Fibroblast of skin of right biceps (primary cell): ENCODE measurements at places on chromosomes 6 and 20.
A peak's percentile ranks its signal among the peaks of the same experiment; 100 is the strongest.

- no peak for DNase-seq
These were observed 3.9 kb upstream of the SDCBP2 start for GRCh38 chr20:1332749-1333300.

GRCh38 chr6:1862411-1862810 lies 252.7 kb downstream of the FOXC1 start:
- DNase-seq: no peak

DNA sequence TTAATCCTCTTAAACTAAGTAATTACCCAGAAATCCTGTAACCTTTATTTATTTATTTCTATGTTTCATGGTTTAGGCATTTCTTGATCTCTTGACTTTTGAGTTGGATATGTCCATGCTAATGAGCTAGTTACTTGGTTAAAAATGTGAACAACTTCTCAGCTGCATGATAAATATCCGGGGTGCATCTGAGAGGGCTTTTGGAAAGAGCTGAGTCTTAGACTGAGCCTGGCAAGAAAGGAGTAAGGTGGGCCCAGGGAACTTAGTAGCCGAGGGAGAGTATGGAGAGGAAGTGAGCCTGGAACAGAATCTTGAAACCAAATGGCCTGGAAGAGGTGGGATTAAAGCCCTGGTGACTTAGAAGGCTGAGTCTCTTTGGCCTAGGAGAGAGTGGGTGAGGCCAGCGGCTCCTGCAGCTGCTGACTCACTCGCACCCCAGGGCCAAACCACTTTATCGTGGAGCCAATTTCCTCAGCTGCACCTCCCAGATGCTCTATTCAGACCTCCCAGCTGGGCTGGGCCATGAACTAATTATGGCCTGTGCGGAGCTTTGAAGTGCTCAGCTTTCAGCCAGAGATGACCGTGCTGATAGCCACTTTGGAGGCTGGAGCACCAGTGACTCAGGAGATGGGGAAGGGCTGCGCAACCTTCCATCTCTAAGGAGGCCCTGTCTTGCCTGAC lies 19.1 kb downstream of the TGM3 start:
- peak; percentile 89 for DNase-seq

DNA sequence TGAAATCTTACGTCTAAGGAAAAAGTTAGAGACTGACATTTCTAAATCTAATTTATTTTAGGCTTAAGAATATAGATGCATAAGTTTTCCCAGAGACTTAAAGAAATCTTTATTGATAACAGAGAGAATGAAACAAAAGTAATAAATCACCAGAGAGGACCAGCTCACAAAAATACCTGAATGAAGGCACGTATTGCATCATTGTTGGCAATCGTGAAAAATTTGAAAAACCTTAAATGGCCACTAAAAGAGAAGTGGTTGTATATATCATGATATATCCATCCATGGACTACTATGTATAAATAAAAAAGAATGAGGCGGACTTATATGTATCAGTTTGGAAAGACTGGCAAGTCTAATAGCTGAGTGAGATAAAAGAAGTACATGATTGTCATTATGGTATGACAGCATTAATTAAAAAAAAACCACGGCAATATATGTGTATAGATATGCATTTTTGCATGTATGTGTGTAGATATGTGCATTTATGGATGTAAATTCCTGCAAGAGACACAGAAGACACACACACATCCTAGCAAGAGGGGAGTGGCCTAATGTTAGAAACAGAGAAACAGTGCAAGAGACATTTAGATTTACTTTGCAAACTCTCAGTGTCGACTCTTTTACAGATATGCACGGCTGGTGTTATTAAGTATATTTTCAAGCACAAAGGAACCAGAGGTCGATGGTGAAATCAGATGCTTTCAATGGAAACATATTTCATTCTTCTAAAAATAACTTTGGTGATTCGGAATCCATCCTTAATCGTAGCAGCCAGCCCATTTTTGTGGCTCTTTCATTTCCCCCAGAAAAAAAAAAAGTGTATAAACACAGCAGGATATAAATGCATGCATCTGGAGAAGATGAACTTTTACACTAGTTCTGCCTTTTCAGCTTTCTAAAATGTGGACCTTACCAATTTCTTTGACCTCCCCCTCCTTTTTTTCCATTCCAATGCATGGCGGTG lies 156.1 kb upstream of the SALL4 start:
- DNase-seq: peak; percentile 70

DNA sequence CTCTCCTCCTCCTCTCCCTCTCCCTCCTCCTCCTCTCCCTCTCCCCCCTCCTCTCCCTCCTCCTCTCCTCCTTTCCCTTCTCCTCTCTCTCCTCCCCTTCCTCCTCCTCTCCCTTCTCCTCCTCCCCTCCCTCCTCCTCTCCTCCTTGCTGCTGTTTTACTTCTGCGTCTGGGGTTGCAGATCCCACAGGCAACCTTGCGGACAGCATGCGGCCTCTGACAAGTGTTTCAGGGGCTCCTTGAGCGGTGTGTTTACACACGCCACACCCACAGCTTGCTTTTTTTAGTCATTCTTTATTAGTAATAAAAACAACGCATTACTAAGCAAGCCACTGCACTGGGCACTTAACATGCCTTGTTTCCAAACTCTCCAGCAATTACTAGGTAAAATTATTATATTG lies 81.9 kb downstream of the TFAP2C start:
- DNase-seq: peak; percentile 28

GRCh38 chr20:63977739-63978276 lies 1.6 kb downstream of the SAMD10 start:
- DNase-seq: peak; percentile 67

DNA sequence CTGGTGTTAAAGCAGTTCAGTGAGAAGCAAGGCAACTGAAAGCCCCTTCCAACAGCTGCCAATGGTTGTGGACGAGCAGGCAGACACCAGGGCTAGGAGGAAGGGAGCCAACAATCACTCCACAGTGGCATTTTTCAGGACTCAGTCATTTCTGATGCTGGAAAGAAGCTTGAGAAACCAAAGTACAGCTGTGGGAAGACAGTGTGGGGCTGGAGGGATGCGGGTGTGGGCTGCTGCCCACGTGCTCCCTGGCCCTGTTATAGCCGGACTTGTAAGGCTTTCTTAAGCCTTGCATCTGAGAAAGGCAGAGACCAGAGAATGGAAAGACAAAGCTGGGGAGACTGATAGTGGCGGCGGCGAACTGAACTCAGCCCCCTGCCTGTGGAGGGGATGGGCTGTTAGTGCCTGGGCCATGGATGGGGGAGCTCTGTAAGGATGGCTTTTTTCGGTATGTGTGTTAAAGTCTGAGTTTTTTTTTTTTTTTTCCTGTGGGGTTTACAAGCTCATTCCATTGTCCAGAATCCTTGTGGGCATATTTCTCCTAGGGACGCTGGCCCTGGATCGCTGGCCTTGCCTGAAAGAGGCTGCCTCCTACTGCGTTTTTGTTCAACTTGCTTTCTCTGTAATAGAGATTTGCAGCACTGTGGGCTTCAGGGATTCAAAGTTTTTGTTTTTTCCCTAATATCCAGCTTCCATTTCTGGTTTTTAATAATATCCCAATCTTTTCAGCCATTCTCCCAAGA lies 91.7 kb downstream of the GJA10 start:
- DNase-seq: peak; percentile 95

DNA sequence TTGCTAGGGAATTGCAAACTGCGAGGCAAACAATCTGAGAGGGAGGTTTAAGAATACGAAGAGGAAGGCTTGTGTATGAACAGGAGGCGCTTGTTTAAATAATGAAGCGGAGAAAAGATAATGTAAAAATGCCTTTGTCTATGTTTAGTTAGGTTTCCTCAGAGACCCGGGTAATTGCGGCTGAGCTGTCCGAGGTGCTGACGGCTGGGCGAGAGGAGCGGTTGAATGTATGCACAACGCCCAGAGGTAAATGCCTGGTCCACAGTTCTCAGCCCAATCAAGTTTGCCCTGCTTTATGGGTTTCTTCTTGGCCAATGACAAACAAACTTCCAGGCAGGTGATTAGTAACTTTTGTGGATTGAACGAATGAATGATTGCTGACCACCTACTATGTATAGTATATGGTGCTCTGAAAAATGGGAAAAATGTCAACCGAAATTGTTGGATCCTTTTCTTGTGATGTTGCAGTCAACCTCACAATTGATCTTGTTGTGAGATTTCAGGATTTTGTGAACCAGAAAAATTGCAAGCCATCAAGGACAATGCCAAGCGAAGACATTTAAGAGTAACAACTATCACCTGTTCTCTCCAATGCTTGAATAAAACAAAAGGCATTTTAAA lies 38.3 kb upstream of the SLC32A1 start:
- peak; percentile 49 for DNase-seq
